ENCODE measurements at places on chromosomes 3 and 15. TPM values are rescaled to one million over a fixed set of nuclear protein-coding genes. Genes with fewer than 3 reads are reported as not detected.

Gene BUB1B
- 33.0 TPM for total RNA-seq

Gene ARNT2
- 20.6 TPM for total RNA-seq

Gene CCDC14
- total RNA-seq = 19.9 TPM

Gene PLSCR2
- total RNA-seq = not detected

Gene PPP1R14D
- total RNA-seq = 0.28 TPM

Gene TRPM1
- not detected for total RNA-seq

Gene FBLN2
- total RNA-seq = 1.5 TPM

Gene SYNPR
- not detected for total RNA-seq

Gene CRYGS
- 0.57 TPM for total RNA-seq

Gene CFAP91
- 0.27 TPM for total RNA-seq

Gene AHSG
- not detected for total RNA-seq

Gene NEO1
- 37.7 TPM for total RNA-seq

Gene ARL8B
- total RNA-seq = 72.2 TPM

Gene FBXO40
- total RNA-seq = not detected

Gene CATSPER2
- 0.36 TPM for total RNA-seq

Gene DCBLD2
- 325 TPM for total RNA-seq

Gene A4GNT
- not detected for total RNA-seq

Gene ITIH3
- total RNA-seq = not detected

Gene FRG2C
- total RNA-seq = not detected

Gene ISY1
- 22.6 TPM for total RNA-seq

Gene TMEM207
- not detected for total RNA-seq

Gene SLC30A4
- total RNA-seq = 1.7 TPM

Gene C3orf33
- 6.7 TPM for total RNA-seq

Gene OIP5
- 14.3 TPM for total RNA-seq

Gene CTDSPL
- total RNA-seq = 11.0 TPM

Gene EPHB3
- 0.37 TPM for total RNA-seq

Gene PRSS50
- not detected for total RNA-seq

Gene SPESP1
- total RNA-seq = not detected

Gene GRM2
- total RNA-seq = 0.11 TPM

Gene TLR9
- total RNA-seq = not detected

Measured in A549 treated with DMSO at 1 μM for 4 hours (cell line).